Stimulated activated CD8-positive, alpha-beta memory T cell treated with anti-CD3 and anti-CD28 coated beads, Interleukin-4, amount 100 ng/mL, for 1 hour (primary cell): ENCODE measurements at places on chromosomes 1 and 21.

GRCh38 chr1:193658691-193659090 lies 472.3 kb upstream of the B3GALT2 start:
- no peak for DNase-seq

- DNase-seq = no peak
These were observed 435.1 kb downstream of the PRDM2 start for GRCh38 chr1:14135070-14135469.

DNA sequence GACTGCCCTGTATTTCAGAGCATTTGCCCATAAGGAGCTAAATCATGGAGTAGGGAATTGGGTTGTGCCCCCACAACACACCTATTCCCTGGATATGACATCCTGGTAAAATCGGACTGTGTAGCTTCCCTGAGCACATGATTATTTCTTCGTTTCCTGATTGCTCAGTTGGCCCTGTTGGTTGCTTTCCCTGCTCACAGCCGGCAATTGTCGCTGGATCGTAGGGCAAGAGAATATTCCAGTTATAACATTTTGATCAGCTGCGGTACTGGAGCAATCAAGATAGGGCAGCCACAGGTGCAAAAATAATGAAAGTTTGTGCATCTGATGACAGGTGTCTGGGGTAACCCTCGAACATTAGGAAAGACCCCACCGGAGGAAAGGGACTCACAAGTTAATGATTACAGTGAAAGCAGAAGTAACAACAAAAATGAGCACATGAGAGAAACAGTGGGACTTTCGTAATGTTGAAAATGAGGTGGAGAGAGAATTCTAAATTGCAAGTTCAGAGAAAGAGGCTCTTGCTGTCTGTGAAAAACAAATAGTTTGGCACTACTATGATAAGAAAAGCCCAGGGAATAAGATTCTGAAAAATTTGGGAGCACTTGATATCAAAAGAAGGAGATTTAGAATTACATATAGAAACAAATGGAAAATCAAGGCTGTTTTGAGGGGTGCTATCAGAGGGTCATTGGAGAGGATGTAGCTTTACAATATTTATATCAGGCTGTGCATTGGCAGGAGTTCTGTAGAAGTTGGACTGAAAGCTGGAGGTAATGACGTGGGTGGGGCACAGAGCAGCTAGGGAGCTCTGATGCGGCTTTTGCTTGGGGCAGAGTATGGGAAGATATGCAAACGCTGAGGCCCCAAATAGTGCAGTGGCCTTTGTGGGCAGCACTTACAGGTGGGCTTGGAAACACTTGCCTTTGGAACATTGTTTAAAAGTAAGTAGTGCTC lies at the start of gene MAB21L3:
Gene MAB21L3 (plus strand): TSS at position 833 of the 957 bp plus-strand sequence. CDS start 1,217 bp downstream, outside the sequence.
- no peak for DNase-seq

DNA sequence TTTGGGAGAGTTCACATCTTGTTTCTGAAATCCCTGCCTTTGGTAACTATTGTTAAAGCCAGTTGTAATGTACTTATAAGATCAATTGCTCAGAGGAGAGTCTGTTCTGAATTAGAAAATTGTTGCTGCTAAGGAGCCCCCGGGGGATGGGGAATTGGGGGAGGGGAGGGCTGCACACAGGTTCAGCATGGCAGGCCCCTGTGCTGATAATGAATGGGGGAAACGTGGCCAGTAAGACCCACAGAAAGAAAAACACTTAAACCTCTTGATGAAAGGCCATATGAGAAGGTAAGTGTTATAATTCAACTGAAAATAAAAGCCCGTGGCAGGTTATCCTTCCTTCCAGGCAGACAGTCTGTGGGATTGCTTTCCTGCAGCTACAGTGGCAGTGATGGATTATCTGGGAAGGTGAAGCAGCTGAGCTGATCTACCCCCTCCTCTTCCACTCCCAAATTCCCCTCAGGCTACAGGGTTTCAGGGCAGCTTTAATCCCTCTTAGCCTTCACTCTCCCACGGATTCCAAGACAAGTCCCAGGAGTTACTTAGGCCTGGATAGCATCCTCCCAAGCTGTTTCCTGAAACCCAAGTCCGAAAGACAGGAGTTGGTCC lies 398.8 kb downstream of the TBX15 start:
- DNase-seq = no peak

DNA sequence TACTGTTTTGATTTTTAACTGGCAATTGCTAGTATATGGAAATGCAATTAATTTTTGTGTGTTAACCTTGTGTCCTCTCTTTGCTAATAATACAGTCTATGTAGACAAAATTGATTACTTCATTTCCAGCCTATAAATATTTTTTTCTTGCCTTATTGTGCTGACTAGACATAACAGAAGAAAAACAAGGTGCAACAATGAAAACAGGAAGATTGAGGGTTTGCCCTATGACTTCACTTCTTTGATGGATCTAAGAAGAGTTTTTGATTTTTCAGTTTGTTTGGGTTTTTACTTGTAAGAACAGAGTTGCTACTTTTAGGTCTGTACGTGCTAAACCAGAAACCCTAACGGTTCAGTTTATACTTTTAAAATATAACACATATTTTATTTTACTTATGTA lies 8.5 kb upstream of the CNIH4 start:
- no peak for DNase-seq

GRCh38 chr1:185448591-185449186 lies 131.6 kb upstream of the IVNS1ABP start:
- DNase-seq = no peak

DNA sequence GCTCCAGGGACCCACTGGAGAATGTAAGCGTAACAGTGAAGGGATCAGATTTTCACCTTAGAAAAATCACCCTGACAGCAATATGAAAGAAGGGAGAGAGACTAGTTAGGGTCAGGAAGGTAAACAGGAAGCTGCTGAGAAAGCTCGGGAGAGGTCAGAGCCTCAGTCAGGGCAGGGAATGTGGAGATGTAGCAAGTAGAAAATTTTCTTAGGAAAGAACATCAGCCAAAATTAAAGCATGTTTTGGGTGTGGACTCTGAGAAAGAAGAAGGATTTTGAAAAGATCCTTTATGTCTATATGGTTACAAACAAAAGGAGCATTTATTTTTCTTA lies 16.7 kb upstream of the ERICH3 start:
- no peak for DNase-seq

GRCh38 chr1:185789501-185790193 lies 55.5 kb downstream of the HMCN1 start:
- no peak for DNase-seq

DNA sequence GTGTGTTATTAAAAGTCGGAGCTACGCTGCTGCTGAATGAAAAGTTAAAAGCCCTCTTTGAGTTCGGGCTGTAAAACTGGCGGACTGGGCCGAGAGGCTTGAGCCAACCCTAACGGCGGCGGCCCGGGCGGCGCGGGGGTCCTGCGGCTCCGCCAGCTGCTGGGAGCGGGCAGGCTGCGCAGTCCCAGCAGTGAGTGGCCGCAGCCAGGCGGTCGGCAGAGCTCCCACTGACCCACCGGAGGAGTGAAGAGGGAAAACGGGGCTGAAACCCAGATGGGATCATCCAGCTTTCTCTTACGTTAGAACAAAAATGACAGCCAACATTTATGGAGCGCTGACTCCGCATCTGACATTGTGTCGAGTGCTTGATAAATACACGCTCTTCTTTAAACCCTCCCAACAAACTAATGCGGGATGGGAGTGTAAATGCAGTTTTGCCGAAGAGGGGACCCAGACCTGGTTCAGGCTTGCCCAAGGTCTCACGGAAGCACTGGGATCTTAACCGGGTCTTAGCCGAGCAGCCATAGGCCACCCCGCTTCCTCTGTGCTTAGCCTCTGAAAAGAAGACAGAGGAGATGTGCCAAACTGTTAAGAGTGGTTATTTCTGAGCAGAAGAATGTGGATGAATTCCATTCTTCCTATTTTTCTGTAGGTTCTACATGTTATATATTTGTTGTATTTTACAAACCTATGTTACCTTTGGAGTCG lies 3.5 kb downstream of the GRHL3 start:
- no peak for DNase-seq

GRCh38 chr1:70864302-70864701 lies 183.3 kb downstream of the PTGER3 start:
- DNase-seq = no peak

GRCh38 chr1:177077734-177078499 lies 86.6 kb downstream of the ASTN1 start:
- no peak for DNase-seq

DNA sequence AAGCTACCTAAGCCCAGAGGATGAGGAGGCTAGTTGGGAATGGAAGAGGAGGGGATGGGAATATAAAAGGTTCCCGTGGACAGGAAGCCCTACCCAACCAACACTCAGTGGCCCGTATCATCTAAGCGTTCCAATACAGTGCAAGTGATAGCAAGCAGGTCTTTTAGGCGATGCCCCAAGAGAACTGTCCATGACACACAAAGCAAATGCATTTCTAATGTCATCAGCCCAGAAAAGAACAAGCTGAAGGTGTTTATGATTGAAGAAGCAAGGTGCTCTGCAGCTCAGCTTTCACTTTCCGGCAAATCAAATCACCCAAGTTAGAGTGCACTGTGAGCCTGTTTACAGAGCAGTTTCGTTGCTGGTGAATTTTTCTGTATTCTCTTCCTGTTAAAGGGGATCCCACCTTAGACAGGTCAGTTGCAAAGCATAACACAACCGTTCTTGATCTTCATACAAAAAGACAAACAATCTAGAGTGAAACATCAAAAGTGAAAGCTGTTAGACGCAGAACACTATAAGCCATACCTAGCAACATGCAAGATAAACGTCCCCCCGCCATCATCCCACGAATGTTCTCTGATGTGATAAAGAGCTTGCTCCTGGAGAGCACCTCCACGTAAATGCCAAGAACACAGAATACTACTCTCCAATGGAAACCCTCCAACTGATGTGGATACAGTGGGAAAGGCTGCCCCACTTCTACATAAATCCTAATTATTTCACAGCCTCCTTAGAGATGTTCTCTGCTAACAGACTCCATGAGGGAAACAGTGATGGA lies 54.0 kb downstream of the PGBD5 start:
- no peak for DNase-seq

DNA sequence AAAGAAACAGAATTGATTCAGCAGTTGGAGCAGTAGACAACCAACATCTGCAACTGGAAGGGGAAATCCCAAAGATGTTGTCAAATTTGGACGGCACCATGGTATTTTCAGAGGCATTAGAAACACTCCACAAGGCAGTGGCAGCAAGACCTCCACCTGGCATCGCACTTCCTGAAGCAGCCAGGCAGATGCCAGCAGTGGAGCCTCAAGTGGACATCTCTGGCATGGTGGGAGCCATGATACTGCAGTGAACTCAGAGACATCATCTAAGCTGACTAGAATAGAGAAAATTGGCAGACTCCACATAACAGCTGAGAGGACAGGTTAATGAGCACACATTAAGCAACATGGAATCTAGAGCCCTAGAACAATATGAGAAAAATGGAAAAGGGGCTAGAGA lies 33.9 kb upstream of the RGS8 start:
- DNase-seq = no peak

GRCh38 chr1:155969377-155969791 lies 9.0 kb downstream of the ARHGEF2 start:
- DNase-seq = no peak

DNA sequence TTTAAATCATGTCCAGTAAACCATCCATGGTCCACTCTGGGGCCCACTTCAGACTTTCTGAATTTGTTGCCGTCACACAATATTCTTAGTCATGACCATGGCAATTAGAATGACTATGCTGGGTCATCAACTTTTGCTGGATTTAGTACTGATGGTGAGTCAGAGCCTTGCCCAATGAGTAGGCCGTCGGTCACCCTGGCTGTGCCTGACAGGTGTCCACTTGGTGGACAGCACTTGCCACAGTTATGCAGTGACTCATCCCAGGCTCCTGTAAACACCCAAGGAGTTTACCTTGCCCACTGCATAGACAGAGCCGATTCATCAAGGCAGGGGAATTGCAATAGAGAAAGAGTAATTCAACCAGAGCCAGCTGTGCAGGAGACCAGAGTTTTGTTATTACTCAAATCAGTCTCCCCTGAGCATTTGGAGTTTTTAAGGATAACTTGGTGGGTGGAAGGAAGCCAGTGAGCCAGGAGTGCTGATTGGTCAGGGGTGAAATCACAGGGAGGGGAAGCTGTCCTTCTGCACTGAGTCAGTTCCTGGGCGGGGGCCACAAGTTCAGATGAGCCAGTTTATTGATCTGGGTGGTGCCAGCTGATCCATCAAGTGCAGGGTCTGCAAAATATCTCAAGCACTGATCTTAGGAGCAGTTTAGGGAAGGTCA lies 333.8 kb downstream of the PTPRU start:
- DNase-seq = no peak

DNA sequence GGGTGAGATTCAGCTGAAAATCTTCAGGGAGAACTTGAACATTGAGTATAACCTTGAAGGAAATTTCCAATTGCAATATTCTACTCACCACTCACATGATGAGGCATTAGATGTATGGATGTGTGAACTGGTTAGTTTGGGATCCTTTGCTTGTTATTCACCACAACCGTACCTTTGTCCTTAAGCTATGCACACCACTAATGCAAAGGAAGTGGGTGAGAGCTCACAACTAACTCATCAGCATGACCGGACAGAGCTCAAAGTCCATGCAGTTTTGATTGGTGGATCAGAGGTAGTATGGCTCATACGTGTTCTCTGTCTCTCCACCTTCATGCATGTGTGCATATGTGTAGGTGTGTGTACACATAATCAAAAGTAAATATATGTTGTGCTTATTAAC lies 43.5 kb upstream of the MROH9 start:
- no peak for DNase-seq

DNA sequence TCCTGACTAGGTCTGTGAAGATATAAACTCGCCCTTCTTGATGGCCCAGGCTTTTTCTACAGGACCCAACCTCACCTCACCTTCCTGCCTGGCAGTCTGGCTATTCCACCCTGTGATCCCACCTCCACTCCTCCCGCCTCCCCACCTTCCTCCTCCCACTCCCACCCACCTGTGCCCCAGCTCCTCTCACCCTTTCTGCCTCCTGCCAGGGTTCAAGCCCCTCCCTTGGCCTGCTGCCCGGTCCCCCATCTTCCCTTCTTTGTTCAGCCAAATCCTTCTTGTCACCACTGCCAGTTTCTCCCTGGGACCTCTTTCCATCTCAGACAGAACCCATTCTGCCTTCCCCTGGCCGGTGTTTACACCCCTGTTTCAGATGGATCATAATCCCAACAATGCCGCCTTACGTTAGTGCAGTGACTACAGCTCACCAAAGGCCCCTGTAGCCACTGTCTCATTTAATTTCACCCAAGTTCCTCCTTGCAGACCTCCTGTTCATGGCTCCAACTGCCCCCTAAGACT lies 127.5 kb upstream of the EDN2 start:
- DNase-seq = no peak

- DNase-seq = no peak
These were observed 32.4 kb upstream of the BSDC1 start for GRCh38 chr1:32426489-32427255.

GRCh38 chr1:93093332-93094006 lies 14.4 kb downstream of the MTF2 start:
- no peak for DNase-seq

GRCh38 chr1:113830039-113830438 lies 17.8 kb upstream of the RSBN1 start:
- DNase-seq = no peak
